Stimulated activated CD8-positive, alpha-beta memory T cell treated with anti-CD3 and anti-CD28 coated beads, Interleukin-4, amount 100 ng/mL, for 4 hours (primary cell): ENCODE measurements at places on chromosomes 1 and 21.

- DNase-seq = no peak
Observed at GRCh38 chr1:85062425-85063026, 14.2 kb upstream of the MCOLN3 start.

- DNase-seq = no peak
Observed at GRCh38 chr1:209989525-209989924, 51.5 kb downstream of the SYT14 start.

GRCh38 chr1:23980728-23981070 is 572 bp upstream of the SRSF10 start:
- no peak for DNase-seq

DNA sequence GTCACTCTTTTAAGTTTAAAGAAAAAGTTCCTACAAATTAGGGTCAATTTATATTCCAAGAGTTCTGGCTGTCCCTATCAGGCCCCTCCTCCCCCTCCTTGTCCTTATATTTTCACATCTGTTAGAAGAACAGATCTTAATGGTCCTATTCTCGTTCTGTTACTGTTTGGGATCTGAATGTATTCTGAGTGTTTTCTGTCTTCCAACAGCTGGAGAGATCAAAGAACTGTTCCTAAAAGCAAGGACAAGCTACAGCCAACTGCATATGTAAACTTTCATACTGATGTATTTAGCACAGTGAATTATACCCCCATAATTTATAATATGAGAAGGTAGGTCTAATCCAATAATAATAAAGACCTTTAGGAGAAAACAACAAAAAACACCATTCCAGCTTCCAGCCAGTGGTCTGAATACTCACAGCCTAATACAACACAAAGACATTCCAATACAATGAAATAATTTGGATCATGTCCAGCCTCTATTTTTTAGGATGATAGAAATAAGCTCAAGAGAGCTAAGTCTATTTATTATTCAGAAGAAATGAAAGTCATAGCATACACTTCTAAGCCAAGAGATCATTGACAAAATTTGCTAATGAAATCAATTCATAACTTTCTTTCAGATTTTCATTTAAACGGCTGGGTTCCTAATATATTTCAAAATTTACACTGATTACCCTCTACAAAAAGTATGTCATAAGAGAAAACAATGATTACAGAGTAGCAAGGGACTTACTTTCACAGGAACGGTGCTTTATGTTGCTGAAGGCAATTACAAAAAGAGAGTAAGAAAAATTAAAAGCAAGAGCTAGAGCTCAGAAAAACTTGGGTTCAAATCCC is 25.3 kb downstream of the WLS start:
- DNase-seq = no peak

GRCh38 chr1:35175098-35175576 is 17.8 kb downstream of the SFPQ start:
- DNase-seq = no peak

DNA sequence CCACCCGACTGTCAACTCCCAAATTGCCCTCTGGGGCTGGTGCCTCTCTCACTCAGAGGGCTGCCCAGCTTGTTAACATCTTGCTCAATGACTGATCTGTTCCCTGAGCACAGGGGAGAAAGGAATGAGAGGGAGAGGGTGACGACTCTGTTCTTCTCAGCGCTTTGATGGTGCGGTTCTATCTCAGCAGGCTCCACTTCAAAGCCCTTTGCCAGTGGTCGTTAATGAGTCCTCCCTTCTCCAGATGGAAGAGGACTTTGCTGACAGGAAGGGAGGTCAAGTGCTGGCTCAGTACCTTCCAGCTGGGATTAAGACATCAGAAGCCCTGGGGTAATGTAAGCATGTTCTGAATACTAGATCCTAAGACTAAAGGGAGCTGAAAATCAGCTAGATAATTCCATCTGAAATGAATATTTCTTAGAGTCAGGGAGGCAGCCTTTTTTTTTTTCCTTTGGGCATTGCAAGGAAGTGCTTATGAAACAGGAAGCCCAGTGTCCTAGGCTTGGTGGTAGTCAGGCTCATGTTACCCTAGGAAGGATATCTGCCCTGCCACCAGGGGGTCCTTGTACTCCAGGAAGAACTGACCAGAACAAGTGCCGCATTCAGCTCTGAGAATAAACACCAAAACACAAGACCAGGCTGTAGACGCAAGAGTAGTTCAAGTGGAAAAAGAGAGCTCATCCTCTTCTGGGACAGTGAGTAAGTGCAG is 4.7 kb downstream of the FMOD start:
- no peak for DNase-seq

DNA sequence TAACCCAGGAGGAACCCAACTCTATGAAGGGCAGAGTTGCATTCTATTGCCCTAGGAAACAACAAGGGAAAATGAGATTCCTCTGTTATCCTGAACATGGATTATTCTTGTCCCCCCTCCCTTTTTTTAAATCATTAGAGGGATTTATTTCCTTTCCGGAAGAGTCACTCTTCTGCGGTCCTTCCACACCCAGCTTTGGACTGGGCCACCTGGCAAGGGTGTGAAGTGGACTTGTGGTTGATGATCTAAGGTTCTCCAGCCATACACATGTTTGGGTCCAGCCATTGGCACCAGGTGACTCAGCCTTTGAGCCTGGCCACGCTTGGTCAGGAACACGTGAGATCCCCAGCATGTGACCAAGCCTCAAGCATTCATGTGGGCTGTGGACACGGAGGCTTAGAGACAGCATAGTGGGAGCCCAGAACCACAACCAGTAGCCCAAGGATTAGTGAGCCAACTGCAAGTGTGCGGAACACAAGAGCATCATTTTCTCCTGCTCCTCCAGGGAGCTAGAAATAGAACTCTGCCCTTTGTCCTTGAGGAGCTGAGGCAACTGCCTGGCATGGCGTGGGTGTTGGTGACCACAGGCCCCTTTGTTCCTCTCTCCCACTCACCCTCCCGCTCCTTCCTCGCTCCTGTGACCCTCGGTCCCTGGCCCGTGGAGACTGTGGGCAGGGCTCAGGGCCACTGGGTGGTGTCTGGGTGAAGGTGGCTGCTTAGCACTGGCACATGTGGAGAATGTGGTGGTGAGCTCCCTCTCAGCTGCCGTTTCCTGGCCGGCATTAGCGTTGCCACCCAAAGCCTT is 50.1 kb downstream of the NENF start:
- no peak for DNase-seq

DNA sequence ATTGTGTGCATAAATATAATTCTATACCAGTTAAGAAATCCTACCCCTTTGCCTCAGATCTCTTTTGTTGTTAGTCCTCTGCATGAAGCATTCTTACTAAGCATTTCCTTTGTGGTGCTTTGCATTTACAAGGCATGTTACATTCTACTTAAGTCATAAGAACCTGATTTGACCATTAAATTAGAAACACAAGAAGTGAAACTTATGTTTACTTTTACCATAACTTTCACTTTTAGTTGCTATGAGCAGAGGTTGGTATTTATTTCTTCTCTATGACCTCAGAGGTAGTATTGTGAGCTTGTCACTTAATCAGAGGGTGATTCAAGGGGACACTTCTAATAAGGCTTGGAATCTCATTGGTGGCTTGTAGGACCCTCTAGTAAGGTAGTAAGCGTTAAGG is 9.0 kb downstream of the FAM20B start:
- DNase-seq = no peak

GRCh38 chr1:227728059-227728891 is 6.8 kb downstream of the JMJD4 start:
- no peak for DNase-seq

GRCh38 chr1:53292690-53293089 is 35.2 kb downstream of the LRP8 start:
- no peak for DNase-seq

- no peak for DNase-seq
Observed at GRCh38 chr1:156146020-156146768, 7.2 kb upstream of the SEMA4A start.

GRCh38 chr21:26691416-26691815 is 118.3 kb upstream of the CYYR1 start:
- no peak for DNase-seq

GRCh38 chr1:5525597-5526384 is 466.4 kb downstream of the NPHP4 start:
- DNase-seq = no peak

DNA sequence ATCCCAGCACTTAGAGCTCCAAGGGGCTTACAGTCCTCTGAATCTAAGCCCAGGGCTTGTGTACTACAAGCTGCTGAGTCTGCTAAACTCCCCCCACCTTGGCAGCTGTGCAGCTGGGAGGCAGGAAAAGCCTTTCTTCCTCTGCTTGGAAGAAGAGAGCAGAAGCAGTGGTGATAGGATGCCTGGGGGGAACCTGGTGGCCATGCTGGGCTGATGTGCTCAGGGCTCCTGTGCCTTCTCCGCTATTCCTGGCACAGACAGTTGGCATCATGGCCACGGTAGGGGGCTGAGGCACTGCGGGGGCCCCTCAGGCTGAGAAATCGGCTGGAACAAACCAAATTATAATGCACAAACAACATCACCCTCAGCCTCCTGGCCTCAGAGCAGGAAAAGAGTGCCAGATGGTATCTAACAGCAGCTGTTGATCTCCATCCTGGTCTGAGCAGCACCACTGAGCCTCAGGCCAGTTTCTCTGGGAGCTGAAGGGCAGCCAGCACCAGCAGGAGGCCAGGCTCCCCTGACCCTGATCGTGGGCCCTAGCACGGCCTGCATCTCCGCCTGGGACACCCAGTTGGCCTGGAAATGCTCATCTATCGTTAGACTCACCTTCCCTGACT is 35.8 kb downstream of the ECE1 start:
- DNase-seq = no peak

DNA sequence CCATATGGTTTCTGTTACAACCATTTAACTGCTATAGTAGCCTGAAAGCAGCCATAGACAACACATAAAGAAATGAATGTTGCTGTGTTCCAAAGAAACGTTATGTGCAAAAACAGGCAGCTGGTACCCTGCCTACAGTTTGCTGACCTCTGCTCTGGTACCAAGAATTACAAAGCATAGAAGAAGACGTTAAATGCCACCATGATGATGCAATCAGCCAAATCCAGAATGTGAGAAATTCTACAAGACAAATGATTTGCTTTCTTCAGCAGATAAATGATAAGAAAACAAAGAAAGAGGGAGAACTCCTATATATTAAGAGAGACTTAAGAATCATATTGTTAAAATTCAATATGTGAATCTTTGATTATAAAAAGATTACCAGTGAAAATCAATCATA is 97.8 kb upstream of the PDE4B start:
- DNase-seq = no peak

DNA sequence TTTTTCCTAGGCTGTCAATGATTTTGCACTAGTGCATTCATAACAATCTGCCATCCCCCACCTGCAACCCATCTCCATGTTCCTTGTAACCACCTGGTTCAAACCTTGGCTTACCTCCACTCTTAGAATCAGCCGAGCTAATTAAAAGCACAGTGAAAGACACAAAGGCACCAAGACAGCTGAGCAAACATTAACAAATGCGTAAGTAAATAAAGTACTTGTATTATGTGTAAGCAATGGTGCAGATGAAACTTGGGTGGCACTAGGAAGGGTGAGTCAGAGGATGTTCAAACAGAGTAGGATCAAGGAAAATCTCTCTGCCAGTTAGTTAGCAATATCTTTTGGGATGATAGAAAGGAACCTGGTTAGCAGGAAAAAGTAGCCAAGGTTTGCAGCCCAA is 5.1 kb upstream of the FOXJ3 start:
- no peak for DNase-seq

- DNase-seq = no peak
Observed at GRCh38 chr1:41319106-41319755, 42.0 kb upstream of the FOXO6 start.

- DNase-seq = no peak
Observed at GRCh38 chr1:234836045-234836681, 226.2 kb upstream of the IRF2BP2 start.

DNA sequence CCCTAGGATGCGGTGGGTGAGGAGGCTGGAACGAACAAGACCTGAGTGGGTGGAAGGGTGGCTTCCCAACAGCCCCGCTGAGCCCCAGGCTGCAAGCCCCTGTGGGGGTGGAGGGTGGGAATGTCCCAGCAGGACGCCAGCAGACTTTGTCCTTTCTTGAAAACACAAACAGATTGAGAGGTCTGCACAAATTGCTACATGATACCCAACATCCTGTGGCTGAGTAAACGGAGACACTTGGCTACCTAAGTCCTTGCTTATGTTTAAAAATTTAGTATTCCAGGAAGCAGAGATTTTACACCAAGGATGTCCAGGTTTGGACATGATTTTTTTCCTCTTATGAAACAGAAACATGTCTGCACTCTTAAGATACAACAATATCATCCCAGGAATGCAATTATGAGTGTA is 11.8 kb upstream of the F3 start:
- no peak for DNase-seq

DNA sequence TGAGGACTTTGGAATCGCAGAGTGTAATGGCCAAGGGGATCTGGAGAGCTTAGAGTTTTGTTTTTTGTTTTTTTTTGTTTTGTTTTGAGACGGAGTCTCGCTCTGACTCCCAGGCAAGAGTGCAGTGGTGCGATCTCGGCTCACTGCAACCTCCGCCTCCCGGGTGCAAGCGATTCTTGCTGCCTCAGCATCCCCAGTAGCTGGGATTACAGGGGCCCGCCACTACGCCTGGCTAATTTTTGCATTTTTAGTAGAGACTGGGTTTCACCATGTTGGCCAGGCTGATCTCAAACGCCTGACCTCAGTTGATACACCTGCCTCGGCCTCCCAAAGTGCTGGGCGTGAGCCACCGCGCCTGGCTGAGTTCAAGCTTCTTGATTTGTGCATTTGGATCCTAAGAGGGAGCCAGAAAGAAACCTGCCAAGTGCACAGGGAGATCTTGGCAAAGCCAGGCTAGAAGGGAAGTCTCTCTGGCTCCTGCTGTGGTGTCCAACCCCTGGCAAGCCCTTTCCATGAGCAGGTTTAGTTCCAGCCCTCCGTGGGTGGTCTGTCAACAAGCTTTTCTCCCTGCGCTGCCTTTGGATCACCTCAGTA is 852 bp downstream of the FAAH start:
- DNase-seq = no peak

DNA sequence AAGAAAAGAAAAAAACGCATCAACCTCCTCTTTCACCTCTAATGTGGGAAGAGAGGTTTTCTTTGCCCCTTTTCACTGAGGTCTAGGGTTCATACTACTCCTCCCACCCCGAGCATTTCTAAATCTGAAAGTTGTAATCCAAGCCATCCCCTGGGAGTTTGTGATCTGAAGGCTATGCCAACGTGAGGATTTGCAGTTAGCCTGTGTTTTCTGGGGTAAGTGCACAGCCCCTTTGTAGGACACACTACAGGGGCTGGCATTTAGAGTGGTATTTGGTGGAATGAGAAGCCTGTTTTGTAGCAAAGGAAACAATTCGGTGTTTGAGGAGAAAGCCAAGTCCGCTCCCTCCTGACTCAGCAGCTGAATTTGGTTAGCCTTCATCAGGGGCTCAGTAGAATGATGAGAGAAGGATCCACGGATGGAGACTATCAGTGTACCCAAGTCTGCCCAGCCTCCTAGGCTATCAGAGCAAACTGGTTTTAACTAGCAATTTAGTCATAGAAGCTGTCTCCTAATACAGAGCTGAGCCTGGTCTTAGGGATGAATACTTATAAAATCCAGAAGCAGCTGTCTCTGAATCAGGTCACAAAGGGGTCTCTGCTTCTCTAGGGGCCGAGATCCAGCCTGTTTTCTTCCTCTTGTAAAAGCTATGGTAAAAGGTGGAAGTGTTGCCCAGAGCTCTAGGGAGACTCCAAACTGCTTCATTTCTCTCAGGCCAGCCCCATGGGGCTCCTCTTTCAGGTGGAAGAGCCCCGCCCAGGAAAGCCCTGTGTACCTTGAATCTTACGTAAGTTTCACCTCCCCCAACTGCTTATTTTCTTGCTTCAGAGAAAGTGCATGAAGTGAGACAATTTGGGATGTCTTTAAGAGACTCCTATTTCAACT is 2.1 kb downstream of the PCP4L1 start:
- DNase-seq = no peak
